Activated CD4-positive, alpha-beta T cell treated with anti-CD3 and anti-CD28 coated beads for 36 hours (primary cell): ENCODE measurements at places on chromosomes 2 and 18.

DNA sequence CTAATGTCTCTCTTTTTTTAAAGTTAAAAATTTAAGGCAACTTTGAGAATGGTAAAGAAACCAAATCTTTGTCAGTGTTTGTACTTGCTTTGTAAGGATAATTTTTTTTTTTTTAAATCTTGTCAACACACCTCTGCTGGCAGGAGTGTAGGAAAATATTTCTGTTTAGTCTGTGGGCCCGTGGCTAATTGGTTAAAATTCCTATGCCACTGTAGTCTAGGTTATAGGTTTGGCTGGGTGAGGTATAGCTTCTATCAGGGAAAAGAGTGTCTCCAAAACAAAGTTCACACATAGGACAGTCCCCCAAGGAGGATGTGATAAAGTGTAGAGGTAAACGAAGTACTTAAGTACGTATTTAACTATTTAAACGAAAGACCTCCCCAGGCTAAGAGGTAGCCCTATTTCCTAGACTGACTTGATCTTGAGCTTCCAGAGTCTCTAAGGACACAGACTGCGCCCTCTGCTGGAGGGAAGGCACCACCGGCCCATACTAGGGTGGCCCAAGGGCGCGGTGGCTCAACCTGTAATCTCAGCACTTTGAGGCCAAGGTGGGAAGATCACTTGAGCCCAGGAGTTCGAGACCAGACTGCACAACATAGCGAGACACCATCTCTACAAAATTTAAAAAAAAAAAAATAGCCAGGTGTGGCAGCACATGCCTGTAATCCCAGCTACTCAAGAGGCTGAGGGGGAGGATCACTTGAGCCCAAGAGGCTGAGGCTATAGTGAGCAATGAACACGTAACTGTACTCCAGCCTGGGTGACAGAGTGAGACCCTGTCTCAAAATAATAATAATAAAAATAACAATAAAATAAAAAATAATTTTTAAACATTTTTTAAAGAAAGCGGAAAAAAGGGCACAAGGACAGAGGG is 8.9 kb downstream of the TEX44 start:
- peak; percentile 93 for DNase-seq

- DNase-seq, result no peak
Observed at GRCh38 chr2:180505203-180505602, 475.2 kb upstream of the UBE2E3 start.

DNA sequence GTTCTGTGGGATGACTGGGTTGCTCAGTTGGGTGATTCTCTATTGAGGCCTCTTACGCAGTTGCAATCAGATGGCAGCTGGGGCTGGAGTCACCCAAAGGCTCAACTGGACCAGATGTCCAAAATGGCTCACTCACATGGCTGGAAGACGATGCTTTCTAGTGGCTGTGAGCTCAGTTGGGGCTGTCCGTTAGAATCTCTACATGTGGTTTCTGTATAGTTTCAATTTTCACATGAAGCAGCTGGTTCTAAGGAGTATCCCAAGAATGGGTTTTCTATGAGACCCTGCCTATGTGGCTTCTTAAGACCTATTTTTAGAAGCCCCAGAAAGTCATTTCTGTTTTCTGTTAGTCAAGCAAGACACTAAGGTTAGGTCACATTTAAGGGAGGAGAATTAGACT is 4.4 kb downstream of the XRCC5 start:
- DNase-seq, result no peak

DNA sequence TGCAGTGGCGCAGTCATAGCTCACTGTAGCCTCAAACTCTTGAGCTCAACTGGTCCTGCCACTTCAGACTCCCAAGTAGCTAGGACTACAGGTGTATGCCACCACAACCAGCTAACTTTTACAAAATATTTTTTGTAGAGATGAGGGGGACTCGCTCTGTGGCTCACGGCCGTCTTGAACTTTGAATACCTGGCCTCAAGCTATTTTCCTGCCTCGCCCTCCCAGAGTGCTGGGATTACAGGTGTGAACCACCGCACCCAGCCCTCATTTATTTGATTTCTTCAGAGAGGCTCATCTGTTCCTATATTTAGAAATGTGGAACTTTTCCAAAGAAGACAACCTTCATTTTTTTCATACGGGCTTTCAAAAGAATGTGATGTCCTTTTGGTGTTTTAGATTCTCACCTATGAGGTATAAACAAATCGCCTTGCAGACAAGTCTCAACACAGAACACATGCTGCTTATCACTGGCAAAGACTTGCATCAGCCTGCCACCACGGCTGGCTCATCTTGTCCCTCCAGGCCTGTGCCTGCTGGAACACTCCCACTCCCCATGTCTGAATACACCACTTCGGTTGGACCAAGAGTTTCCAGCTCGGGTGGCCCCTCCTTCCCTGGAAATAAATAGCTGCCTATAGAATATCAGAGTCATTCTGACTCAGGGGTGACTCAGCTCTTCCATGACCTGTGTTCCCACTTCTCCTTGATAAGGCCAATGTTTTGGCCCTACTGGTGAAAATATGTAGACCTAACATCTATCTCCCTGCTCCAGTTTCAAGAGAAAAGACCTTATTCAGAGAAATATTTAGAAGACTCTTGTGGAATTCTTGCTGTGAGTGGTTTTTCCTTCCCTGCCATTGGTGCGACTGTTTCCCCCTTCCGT is 202.6 kb downstream of the TGIF1 start:
- peak; percentile 90 for DNase-seq

- DNase-seq, result no peak
Observed at GRCh38 chr18:50848061-50848551, 28.3 kb upstream of the MRO start.

DNA sequence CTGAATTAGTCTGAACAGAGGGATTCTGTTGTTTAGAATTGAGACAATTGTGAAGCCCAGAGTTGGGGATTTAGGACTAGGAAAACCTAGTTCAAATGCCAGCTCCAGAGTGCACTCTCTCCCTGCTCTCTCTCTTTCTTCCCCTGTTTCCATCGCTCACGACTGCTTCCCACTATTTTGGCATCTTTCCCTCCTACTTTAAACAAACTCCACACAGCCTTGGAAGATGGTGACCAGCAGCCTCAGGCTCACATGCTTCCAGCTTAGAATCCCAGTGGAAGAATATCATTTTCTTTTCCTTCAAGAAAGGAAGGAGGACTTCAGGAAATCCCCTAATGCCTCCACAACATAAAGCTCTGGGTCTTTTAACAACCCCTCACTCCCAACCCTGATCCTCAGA is 6.1 kb upstream of the DNMT3A start:
- DNase-seq, result no peak

- no peak for DNase-seq
Observed at GRCh38 chr18:43012951-43013350, 102.5 kb downstream of the RIT2 start.

DNA sequence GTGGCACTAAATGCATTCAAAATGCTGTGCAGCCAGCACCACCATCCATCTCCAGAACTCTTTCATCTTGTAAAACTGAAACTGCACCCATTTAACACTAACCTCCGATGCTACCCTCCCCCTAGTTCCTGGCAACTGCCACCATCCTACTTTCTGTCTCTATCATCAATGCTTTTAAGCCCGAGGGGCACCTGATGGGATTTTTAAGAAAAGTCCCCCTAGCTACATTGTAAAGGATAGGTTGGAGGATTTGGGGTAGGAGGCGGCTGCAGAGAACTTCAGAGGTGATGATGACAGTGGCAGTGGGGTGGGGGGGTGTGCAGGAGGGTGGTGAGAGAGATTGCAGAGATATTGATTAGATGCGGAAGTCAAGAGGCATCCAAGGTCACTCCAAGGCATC is 10.8 kb upstream of the YWHAQ start:
- DNase-seq, result peak; percentile 63

- DNase-seq, result no peak
Observed at GRCh38 chr18:71022389-71022788, 733.5 kb downstream of the SOCS6 start.

- DNase-seq, result no peak
Observed at GRCh38 chr2:1256632-1257324, 156.5 kb upstream of the TPO start.

GRCh38 chr2:65300761-65301711 is 73.4 kb downstream of the ACTR2 start:
- DNase-seq, result peak; percentile 90

GRCh38 chr2:169714699-169715098 is 18.9 kb upstream of the KLHL23 start:
- no peak for DNase-seq

GRCh38 chr2:32278478-32278853 is 762 bp downstream of the YIPF4 start:
- no peak for DNase-seq

- DNase-seq, result no peak
Observed at GRCh38 chr2:189366349-189366748, 74.9 kb upstream of the WDR75 start.

DNA sequence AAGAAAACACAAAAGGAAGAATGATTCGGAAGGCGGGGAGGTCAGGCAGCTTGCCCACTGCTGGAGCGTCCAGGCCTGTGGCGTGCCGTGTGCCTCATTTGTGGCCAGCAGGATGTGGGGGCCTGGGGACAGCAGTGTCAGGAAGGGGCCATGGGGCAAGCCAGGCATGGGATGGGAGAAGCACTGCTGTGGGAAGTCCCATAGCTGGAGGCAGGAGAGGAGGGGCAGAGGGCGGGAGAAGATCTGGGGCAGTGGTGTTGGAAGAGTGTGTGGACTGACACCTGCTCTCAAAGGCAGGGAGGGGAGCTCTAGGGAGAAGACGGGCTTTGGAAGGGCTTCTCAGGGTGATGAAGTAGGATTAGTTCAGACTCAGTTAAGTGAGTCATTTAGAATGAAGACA is 133.7 kb downstream of the ACOXL start:
- DNase-seq, result peak; percentile 20

GRCh38 chr2:14322306-14322705 is 310.2 kb upstream of the LRATD1 start:
- DNase-seq, result no peak

DNA sequence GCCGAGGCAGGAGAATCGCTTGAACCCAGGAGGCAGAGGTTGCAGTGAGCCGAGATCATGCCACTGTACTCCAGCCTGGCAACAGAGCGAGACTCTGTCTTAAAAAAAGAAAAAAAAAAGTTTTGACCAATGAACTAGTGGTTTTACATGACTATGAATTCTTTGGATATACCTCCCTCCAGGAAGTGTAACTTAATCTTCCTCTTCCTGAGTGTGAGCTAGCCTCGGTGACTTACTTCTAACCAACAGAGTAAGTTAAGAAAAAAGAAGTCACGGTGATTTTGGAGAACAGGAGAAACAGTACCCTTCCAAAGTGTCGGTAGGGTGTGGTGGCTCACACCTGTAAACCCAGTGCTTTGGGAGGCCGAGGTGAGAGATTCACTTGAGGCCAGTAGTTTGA is 7.1 kb downstream of the TIA1 start:
- no peak for DNase-seq

DNA sequence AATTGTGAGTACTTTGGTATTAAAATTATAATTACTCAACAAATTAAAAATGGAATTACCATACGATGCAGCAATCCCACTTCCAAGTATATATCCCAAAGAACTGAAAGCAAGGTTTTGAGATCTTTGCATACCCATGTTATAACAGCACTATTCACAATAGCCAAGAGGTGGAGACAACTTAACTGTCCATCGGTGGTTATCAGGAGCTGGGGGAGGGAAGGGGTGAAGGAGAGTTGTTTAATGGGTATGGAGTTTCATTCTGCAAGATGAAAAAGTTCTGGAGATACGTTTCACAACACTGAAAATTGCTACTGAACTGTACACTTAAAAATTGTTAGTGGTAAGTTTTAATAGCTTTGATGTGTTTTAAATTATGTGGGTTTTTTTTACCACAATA is 25.7 kb downstream of the RAB10 start:
- no peak for DNase-seq

DNA sequence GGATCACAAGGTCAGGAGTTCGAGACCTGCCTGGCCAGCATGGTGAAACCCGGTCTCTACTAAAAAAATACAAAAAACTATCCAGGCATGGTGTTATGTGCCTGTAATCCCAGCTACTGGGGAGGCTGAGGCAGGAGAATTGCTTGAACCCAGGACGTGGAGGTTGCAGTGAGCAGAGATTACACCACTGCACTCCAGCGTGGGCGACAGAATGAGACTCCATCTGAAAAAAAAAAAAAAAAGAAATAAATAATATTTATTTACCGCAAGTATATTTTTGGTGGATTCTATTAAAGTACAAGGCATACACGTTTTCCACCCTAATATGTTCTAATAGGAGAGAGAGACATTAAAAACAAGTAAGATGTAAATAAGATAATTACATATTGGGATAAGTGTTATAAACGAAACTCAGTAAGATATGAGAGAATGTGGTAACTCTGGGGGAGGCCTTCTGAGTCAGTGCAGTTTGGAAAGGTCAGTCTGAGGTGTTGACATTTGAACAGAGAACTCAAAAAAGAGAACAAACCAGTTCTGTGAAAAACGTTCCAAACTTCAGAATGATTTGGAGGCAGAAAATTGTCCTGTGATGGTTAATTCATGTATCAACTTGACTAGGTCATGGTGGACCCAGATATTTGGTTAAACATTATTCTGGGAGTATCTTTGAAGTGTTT is 8.8 kb upstream of the POLI start:
- peak; percentile 42 for DNase-seq

DNA sequence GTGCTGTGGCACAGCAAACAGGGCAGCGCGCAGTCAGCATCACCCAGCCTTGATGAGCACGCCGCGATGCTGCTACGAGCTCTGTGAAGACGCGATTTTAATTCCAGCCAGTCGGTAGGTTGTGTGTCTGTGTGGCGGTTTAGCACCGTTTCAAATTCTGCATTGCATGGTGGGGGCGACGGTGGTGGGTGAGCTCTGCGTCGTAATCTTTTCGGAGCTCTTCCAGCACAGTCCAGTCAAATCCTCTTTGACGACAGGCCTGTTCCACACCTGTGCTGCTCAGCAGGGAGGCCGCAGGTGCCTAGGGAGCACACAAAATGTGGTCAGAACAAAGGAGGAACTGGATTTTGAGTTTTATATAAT is 8.6 kb downstream of the ALLC start:
- DNase-seq, result no peak

DNA sequence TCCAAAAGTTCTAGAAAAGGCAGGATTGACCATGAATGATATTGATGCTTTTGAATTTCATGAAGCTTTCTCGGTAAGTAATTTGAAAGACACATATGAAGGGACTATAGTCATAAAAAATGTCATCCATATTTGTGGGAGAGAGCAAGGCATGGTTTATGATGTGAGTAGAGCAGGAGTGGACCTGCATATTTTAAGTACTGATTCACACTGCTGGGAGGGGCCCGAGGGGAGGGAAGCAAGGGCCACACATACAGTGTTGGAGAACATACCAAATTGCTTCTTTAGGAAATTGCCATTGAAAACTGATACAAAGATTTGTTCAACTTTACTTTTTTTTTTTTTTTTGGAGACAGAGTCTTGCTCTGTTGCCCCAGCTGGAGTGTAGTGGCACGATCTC is 39.4 kb downstream of the HADHB start:
- DNase-seq, result no peak

- DNase-seq, result no peak
Observed at GRCh38 chr2:215060861-215061536, 77.4 kb downstream of the ABCA12 start.

DNA sequence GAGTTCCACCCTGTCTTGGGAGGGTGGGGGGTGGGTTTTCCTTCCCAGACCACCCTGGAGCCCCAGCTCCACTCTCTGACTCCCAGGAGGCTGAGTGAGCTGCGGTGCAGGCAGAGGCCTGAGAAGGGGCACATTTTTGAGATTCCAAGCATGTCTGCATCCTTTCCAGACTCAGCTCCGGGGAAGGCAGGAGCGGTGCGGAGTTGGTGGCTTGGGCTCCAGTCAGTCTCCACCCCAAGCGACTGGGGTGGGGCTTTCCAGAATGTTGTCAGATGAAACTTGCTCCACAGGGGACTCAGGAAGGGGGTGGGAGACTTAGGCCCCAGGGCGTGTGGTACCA is 44.2 kb upstream of the HS6ST1 start:
- DNase-seq, result no peak

GRCh38 chr2:239800785-239801386 is 224.3 kb downstream of the NDUFA10 start:
- DNase-seq, result no peak
